ENCODE measurements at places on chromosomes 1 and 21.

DNA sequence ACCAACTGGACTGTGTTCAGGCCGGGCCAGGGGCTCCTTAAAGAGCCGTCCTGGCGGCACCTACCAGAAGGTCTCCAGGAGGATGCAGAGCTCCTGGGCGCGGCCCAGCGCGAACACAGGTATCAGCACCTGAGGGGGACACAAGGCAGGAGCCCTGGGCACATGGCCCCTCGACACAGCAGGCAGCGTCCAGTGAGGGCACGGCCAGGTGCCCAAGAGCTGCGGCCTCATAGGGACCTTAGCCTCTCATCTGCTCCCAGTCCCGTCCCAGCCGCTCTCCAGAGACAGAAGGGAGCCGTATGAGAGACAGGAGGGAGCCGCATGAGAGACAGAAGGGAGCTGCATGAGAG, 5.8 kb downstream of the PUSL1 start:
- no peak for DNase-seq

GRCh38 chr21:39116761-39117439, 66.4 kb downstream of the PSMG1 start:
- no peak for DNase-seq

DNA sequence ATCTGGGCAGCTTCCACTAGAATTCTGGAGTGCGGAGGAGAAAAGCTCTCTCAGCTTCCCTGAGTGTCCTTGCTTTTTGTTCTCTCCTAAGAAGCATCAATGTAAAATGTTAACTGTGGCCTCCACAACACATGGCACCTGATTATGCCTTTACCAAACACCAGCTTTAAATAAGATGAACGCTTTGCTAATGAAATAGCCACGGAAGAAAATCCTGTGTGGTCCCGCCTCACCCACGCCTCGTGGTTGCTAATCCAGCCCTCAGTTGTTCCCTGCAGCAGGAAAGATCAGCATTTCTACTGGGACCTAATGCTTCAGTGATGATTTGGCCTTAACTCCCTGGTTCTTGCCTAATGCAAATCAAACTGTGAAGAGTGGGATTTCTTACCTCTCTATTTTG, 1.8 kb upstream of the ERG start:
- DNase-seq, result no peak

GRCh38 chr1:216815260-216816131, 92.3 kb upstream of the ESRRG start:
- no peak for DNase-seq

DNA sequence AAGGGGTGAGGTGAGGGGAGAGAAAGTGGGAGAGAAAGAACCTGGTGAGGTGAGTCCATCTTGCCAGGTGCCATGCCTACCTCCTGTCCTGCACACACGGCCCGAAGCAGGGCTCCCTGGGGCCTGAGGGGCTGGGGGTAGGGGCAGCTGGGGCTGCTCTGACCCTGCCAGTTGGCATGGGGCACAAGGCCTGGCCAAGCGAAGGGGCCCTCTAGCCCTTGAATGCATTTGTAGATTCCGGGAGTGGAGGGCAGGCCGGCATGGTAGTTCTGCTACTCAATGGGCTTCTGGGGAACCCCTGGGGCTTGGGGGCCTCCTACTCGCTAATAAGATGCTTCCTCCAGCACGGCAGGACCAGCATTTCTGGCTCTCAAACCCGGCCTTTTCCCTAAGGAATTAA, 3.6 kb upstream of the PRDM16 start:
- no peak for DNase-seq

GRCh38 chr1:241841691-241842090, 6.3 kb upstream of the EXO1 start:
- DNase-seq, result no peak

- DNase-seq, result no peak
Measured at GRCh38 chr1:213303286-213303685, 252.2 kb downstream of the RPS6KC1 start.

Data from activated CD4-positive, alpha-beta T cell treated with anti-CD3 and anti-CD28 coated beads, Interleukin-2, amount 50 U/mL, for 4 hours (primary cell).